Glomerular endothelial cell (primary cell): ENCODE measurements at places on chromosomes 6 and 20. TPM values are rescaled to one million over a fixed set of nuclear protein-coding genes. Genes with fewer than 3 reads are reported as not detected.

PBOV1 gene
- total RNA-seq = not detected in 2 replicates

PTGIS gene
- 0.53 and 2.5 TPM in 2 replicates for total RNA-seq

GPSM3 gene
- 15.5 and 21.8 TPM in 2 replicates for total RNA-seq

VPS16 gene
- total RNA-seq = 32.8 and 36.6 TPM in 2 replicates

IMPG1 gene
- total RNA-seq = not detected in 2 replicates

TAAR6 gene
- total RNA-seq = not detected in 2 replicates

SLC52A3 gene
- total RNA-seq = not detected in 2 replicates

PRL gene
- total RNA-seq = not detected in 2 replicates

NRN1 gene
- 28.3 and 34.5 TPM in 2 replicates for total RNA-seq

ALDH8A1 gene
- total RNA-seq = 0.10 and 0.18 TPM in 2 replicates

PXMP4 gene
- total RNA-seq = 9.2 and 11.5 TPM in 2 replicates

APOBEC2 gene
- total RNA-seq = not detected in 2 replicates

OR2B6 gene
- total RNA-seq = not detected in 2 replicates

CYP39A1 gene
- 1.9 TPM in 1 of 2 replicates, not detected in the other for total RNA-seq

NKAPL gene
- total RNA-seq = 0.99 and 2.8 TPM in 2 replicates

SDCBP2 gene
- 3.2 and 4.4 TPM in 2 replicates for total RNA-seq

SALL4 gene
- total RNA-seq = 0.92 and 1.8 TPM in 2 replicates

ID4 gene
- 0.24 and 1.1 TPM in 2 replicates for total RNA-seq

HRH3 gene
- not detected in 2 replicates for total RNA-seq

AIF1 gene
- not detected in 2 replicates for total RNA-seq

COL11A2 gene
- total RNA-seq = under 0.01 and 0.53 TPM in 2 replicates

WFDC2 gene
- total RNA-seq = 0.44 TPM in 1 of 2 replicates, not detected in the other

SOX4 gene
- total RNA-seq = 66.0 and 108 TPM in 2 replicates

PSORS1C1 gene
- total RNA-seq = 1.6 and 1.8 TPM in 2 replicates

DEFB115 gene
- not detected in 2 replicates for total RNA-seq

ABCC10 gene
- total RNA-seq = 19.8 and 32.6 TPM in 2 replicates

KIF6 gene
- total RNA-seq = 0.06 TPM in 1 of 2 replicates, not detected in the other

XRN2 gene
- total RNA-seq = 67.5 and 71.9 TPM in 2 replicates

NKX2-2 gene
- total RNA-seq = not detected in 2 replicates

WDR27 gene
- total RNA-seq = 24.0 and 70.6 TPM in 2 replicates

TTK gene
- 4.0 and 7.2 TPM in 2 replicates for total RNA-seq

NKX2-4 gene
- not detected in 2 replicates for total RNA-seq

ARMH2 gene
- total RNA-seq = not detected in 2 replicates
